DMS153 (cell line): ENCODE measurements at places on chromosomes 5 and 9.

DNA sequence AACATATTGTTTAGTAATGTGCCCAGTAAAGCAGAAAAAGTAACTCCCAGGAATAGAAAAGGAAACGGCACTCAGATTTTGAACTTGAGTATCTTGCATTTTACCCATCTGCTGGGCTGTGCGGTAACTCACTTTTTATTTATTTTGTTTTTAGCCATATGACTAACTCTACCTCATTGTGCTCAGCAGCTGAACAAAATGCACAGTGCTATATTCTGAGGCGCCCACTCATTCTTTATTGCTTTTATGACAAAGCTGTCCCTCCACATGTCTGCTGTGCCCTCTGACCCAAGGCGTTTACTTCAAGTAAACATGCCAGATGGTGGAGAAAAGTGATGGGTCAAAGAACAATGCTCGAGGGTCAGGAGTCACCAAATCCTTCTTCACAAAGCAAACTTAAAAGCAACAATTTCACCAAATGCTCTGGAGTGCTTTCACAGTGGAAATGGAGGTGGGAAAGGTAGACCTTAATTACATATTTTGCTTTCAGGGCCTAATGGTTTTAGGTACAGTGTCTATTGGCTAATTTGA is 215.2 kb upstream of the ELAVL2 start:
- DNase-seq: no peak

- DNase-seq: no peak
Measured at GRCh38 chr5:41559184-41559583, 48.8 kb upstream of the PLCXD3 start.

DNA sequence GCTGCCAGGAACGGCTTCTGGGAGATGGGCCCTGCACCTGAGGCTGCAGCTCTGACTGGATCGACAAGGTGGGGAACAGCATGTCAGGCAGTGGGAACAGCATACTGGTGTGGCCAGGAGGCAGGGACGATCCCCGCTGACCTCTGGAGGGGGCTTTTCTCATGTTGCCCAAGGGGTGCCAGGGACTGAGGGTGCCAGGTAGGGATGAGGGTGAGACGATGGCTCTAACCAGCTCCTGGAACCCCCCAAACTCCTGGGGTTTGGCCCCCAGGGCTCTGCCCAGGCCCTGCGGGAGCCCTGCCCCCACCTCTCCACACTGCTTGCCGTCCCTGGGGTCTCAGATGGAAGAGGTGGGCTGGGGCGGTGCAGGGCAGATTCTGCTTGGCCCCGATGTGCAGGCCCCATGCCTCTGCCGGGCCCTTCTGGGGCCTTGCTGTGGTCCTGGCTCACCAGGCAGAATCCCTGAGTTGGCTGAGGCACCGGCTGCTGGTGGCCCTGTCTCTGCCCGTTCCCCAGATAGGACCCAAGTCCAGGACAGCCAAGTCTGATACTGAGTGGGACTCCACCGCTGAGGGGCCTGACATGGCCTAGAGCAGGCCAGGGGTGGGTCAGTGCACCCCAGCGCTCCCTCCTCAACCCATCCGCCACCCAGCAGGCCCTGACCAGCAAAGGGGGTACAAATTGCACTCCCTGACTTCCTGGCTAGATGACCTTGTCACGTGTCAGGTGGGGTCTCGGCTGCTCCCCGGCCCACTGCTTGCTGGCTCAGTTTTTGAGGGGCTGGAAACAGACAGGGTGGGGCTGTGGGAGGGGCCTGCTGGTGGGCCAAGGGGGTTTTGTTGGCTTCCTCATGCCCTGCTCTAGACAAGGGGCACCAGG is 28.4 kb upstream of the RNF130 start:
- no peak for DNase-seq

GRCh38 chr5:123279136-123279535 is 144.1 kb downstream of the CEP120 start:
- no peak for DNase-seq

DNA sequence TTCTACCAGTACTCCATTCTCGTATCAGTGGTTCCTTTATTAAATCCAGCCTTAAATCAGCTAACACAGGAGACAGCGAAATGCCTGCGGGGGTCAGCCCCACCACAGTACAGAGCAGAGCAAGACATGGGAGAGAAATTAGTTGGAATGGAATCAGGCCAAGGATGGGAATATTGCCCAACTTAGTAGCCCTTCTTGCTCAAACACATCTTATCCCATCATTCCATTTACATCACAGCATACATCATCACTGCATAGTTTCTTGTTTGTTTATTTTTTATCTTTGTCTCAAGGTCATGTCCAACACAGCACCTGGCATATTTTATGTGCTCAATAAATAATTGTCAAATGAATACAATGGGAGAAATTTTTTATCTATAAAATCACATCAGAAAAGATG is 34.3 kb upstream of the DAB2 start:
- DNase-seq: no peak

DNA sequence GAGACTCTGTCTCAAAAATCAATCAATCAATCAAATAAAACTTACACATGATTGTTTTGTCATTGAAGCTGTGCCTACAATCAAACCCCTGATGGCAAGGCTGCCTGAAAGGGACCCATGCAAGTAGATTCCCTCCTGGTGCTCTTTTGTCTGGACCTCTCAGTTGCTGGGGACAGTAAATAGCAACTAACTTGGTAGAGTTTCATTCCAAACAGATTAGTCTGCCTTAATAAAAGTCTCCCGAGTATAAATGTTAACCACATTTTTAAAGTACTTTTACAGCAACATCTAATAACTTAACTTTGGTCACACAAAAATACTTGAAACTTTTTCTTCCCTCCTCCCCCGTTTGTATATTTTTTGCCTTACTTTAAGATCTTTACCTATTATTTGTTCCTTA is 105.5 kb downstream of the FEM1C start:
- DNase-seq: no peak

GRCh38 chr9:109403766-109404320 is 83.0 kb upstream of the EPB41L4B start:
- DNase-seq: no peak

- no peak for DNase-seq
Measured at GRCh38 chr5:53008751-53009150, 19.6 kb downstream of the ITGA2 start.

- DNase-seq: no peak
Measured at GRCh38 chr5:86885489-86886230, 267.9 kb downstream of the COX7C start.

DNA sequence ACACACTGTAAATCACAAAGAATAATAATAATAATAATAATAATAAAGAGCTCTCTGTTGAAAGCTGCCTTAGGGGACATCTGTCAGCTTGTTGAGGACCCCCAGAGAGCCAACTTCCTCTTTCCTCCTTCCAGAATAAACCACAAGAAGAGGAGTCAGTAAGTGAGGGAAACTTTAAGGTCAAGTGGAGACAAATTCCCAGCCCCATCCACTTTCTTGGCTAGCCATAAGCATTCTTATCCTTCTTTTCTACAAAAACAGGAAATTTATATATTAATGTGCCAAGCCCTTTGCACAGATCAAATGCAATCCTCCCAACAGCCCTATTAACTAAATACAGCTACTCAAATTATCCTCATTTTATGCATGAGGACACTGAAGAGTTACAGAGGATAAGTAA is 9.4 kb upstream of the C5orf58 start:
- no peak for DNase-seq

GRCh38 chr9:27293996-27294395 is 3.0 kb downstream of the EQTN start:
- DNase-seq: no peak

- DNase-seq: no peak
Measured at GRCh38 chr9:129348890-129349664, 171.0 kb upstream of the IER5L start.

- no peak for DNase-seq
Measured at GRCh38 chr5:178207183-178207916, 3.0 kb downstream of the HNRNPAB start.

DNA sequence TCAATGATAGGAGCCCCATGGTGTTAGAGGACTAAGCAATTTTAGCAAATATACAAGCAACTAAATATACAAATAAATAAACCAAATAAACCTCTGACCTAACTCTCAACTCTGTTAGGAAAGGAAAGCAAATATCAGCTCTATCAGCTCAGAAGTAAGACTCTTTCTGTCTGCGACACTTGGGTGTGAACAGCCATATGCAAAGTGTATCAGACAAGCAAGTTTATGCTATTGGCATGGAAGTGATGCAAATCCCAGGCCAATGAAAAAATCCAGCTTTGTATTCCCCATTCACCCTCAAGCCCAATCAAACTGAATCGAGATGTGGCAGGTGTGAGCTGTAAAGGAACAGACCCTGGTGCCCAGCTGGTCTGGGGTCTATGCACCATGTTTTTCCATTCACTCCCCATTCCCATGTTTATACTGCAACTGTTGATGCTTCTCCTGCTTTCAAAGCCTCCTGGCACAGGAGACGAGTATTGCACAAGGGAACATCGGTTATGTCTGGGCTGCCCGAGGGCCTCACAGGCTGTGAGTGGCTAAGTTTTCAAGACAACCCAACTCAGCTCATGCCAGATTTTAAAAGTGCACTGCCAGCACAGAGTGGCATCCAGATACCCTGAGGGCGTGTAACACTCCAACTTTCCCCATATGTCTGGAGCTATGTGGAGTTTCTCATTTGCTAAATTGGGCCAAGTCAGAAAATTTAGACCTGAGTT is 73.1 kb downstream of the FEM1C start:
- DNase-seq: no peak

GRCh38 chr5:137085206-137085605 is 413.9 kb downstream of the SPOCK1 start:
- no peak for DNase-seq

DNA sequence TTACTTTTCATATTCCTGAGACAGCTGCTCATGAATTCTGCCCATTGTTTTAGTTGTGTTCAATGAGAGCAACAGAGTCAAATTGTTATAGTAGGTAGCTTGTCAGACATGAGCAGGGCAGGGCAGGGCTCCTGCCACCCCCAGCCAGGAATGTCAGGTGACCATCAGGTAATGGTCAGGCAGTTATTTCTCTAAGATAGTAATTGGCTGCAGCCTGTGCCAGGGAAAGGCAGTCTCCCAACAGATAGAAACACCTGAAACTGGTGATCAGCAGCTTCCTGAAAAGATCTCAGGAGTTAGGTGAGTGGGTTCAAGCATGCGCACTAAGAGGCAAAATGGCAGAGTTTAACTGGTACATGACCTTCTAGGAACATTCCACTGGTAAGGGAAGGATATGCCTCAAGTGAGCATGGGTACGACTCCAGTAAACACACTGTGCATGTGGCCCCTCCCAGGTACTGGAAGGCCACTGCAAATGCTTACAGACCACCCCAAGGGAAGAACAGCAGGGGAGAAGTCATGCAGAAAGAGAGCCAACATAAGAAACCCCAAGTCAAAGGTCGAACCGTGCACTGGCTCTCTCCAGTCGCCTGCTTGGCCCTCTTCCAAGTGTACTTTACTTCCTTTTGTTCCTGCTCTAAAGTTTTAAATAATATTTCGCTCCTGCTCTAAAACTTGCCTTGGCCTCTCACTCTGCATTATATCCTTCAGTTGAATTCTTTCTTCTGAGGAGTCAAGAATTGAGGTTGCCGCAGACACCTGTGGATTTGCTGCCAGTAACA is 25.1 kb downstream of the CARTPT start:
- DNase-seq: no peak

GRCh38 chr5:167918184-167918812 is 373.1 kb upstream of the WWC1 start:
- no peak for DNase-seq

DNA sequence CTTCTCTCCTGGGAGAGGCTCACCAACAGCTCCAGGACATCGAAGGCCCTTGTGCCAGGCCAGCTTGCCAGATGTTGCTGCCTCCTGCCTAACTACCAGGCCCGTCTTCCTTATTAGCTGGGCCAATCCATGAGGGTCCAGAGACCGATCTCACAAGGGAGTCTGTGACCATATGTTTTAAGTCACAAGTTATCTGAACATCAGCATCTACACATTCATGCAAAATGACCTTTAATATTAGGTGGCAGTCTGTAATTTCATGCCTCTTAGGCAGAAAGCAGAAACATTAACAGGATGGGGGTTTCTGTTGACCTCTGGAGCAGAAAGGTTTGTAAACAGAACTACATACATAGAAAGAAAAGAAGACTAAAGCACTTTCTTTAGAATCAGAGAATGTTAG is 75.1 kb upstream of the SLC25A51 start:
- DNase-seq: no peak

DNA sequence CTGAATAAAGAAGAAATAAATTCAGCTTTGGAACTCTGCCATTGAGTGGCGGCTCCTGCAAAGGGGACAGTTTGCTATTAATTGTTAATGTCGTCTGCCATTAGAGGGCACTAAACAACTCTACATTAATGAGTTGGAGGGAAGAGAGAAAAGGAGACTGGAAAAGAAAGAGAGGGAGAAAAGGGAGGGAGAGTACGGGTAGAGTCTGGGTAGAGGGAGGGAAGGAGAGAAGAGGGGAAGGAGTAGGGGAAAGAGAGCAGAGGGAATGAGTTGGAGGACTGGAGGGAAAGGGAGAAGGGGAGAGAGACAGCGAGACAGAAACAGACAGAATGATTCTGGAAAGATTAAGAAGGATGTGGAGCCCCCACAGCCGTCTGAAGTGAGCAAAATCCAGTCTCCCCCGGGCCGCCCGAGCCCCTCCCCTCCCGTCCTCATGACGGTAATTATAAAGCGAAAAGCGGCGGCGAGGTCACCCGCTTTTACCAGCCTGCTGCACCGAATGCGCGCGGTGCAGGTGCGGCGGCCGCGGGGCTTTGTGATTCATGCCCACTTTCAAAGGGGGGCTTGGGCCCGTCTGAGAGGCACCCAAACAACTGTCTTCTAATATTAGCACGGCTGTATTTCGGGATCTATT is 1.9 kb upstream of the FST start:
- peak; percentile 17 for DNase-seq

GRCh38 chr5:126199467-126199866 is 223.7 kb upstream of the GRAMD2B start:
- no peak for DNase-seq

DNA sequence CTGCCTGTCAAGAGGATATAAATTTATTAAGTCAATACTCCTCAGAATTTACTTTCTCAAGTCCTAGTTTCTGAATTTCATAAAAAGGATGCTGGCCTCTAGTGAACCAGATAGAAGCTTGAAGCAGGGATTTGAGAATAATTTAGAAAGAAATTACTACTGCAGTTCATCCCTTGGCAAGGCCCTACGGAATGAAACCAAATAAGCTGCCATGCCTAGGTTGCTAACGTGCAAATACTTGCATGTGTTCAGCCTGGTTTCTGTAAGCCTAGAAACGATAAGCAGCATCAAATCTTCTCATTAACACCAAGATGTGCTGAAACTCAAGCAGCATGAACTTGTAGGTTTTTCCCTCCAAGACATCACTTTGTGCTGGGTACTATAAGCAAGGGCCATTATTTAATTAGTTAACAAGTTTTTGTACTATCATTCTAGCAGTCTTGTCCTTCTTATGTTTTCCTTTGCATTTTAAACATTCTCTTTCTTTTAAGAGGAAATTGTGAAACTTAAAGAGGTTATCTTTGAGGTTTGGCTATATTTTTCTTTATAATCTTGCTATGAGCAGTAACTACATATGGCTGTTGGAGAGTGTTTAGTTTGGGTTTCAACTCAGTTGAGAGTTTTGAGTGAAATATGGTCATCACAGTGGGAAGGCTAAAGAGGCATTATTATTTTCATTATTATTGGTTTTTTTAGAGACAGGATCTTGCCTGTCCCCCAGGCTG is 71.8 kb downstream of the ADAMTSL1 start:
- no peak for DNase-seq

GRCh38 chr5:153546566-153546965 is 56.1 kb downstream of the GRIA1 start:
- DNase-seq: no peak
